Aorta (tissue), 5 donors: ENCODE measurements at places on chromosomes 3 and 15. TPM values are rescaled to one million over a fixed set of nuclear protein-coding genes. Genes with fewer than 3 reads are reported as not detected.

- H3K36me3 ChIP-seq: no peaks in the 10 kb centered on the region
- H3K27ac ChIP-seq: no peak overlapping the region
- no peaks in the 10 kb centered on the region for H3K27me3 ChIP-seq
- H3K4me3 ChIP-seq: no peak overlapping the region
- no peak for DNase-seq
Measured at GRCh38 chr3:136209921-136210320, 13.8 kb upstream of the MSL2 start.

DNA sequence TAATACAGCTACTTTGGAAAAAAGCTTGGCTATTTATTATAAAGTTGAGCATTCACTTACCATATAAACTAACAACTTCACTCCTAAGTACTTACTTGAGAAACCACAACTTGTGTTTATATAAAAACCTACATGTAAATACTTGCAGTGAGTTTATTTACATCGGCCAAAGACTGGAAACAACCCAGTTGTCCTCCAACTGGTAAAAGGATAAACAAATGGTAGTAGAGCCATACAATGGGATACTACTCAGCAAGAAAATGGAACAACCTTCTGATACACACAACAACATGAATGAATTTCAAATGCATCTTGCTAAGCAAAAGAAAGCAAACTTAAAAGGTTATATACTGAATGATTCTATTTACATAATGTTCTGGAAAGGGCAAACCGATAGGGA is 63.7 kb downstream of the SLC7A14 start:
- H3K36me3 ChIP-seq: no peaks in the 10 kb centered on the region
- H3K4me1 ChIP-seq: no peaks in the 10 kb centered on the region
- no peak overlapping the region for H3K27ac ChIP-seq
- H3K4me3 ChIP-seq: no peak overlapping the region

The SPRED1 gene
- 39.4 TPM for total RNA-seq

- no peak overlapping the region for H3K27ac ChIP-seq
- H3K27me3 ChIP-seq: no peaks in the 10 kb centered on the region
- no peaks in the 10 kb centered on the region for H3K36me3 ChIP-seq
- DNase-seq: peak; percentile 31
- H3K4me3 ChIP-seq: no peak overlapping the region
- no peaks in the 10 kb centered on the region for H3K4me1 ChIP-seq
Measured at GRCh38 chr15:89652131-89652530, 3.1 kb downstream of the KIF7 start.

The NR1I2 gene
- total RNA-seq: not detected

DNA sequence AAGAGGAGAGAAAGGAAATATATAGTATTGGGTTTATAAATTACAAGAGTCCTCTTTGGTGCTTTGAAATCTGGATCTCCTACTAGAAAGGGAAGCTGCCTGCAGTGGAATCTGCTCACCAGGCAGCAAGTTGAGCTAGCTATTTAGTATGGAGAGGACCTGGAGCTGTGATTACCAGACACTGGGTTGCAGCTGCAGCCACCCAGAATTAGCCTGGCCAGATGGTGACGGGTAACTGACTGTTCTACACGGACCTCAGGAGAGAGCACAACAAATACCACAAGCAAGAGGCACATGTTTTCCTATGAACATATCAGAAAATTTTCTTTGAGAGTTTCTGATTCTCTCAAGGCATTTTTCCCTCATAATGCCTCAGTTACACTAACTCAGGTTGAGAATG is 46.5 kb downstream of the SYNPR start:
- DNase-seq: no peak
- H3K27ac ChIP-seq: no peak overlapping the region
- H3K27me3 ChIP-seq: peaks cover 3% of the 10 kb centered on the region
- H3K4me1 ChIP-seq: no peaks in the 10 kb centered on the region

DNA sequence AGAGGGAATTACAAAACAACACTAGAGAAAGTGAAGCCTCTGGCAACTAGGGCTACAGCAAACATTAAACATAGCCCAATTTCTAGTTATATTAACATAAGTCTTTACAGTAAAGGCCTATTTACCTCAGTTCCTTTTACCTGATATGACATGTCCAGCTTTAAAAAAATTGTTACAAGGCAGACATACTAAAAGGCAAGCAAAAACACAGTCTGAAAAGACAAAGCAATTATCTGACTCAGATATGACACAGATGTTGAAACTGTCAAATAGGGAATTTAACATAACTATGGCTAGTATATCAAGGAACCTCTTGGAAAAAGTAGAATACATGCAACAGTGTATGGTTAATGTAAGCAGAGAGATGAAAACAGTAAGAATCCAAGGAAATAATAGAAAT is 238.6 kb downstream of the RAP2B start:
- no peak overlapping the region for H3K27ac ChIP-seq
- no peaks in the 10 kb centered on the region for H3K36me3 ChIP-seq
- no peak overlapping the region for H3K4me3 ChIP-seq
- DNase-seq: no peak
- no peaks in the 10 kb centered on the region for H3K27me3 ChIP-seq

DNA sequence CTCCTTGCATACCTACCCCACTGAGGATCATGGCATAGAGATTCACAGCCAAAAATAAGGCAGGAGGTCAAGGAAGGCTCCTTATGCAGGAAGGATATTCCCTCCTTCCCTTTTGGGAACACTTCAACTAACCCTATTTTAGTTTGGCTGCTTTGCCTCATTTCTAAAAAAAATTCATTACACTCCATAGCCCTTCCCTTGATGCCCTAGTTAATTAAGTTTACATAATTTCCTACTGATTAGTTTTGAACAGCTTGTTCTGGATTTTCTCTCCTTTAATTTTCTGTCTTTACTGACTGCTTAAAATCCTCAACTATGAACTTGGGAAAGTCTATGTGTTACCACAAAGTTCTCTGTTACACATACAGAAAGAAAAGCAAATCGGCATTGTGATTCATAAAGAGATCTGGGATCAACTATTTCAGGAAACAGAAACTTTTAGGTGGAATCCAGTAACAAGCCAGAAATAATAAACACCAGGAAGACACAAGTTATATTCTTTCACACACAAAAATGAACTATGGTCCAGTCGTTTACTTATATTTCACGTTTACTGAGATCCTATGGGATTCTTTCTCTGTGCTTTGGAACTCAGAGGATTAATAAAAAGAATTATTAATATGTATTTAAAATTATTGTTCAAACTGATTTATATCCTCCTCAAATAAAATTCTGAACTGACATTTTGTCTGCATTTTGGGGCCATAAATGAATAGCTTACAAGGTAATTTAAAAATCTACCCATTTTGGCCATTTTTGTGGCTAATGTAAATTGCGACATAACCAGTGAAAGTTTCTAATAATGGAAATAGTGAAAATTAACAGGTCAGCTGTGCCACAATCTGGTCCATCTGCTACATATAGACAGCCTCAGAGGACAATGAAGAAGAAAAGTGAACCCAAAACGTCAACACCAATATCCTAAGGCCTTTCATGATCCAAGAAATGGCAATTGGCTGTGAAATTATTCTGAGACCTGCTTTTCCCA is 113.8 kb downstream of the FRMD5 start:
- H3K27ac ChIP-seq: no peak overlapping the region
- H3K36me3 ChIP-seq: no peaks in the 10 kb centered on the region
- H3K4me1 ChIP-seq: no peaks in the 10 kb centered on the region

DNA sequence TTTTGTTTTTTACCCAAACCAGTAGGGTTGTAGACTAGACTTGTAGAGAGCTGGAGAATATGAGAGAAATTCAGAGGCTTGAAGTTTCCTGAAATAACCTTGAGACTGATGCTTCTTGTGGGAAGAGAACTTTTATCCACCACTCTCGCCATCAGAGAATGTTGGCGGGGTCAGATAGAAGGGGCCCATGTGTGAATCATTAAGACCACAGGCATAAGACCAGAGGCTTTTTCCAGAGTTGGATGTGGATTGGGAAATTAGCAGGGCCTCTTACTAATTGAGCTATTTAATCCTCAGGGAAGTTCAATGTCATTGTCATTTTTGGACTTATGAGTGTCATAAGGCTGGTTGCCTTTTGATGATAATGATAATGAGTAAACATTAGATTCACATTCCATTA is 246.9 kb upstream of the THRB start:
- no peak overlapping the region for H3K27ac ChIP-seq
- no peak for DNase-seq
- H3K4me1 ChIP-seq: no peaks in the 10 kb centered on the region
- no peak overlapping the region for H3K4me3 ChIP-seq
- H3K27me3 ChIP-seq: no peaks in the 10 kb centered on the region
- no peaks in the 10 kb centered on the region for H3K36me3 ChIP-seq

DNA sequence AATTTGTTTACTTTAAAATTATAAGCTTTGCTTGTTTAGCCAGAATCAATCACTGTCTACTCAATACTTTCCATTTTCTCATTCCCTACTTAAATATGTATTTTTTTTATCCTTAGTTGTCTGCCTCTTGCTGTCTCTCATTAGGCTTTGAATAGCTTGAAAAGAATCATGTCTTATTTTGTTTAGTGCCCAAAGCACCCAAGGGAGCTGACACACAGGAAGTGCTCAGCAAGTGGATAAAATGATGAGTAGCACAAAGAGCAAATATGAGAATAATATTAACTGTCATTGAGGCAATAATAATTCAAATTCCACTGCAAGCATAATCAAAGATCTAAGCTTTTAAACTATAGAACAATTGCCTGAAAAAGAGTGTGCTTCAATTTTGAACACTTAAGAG is 19.0 kb upstream of the IL1RAP start:
- no peaks in the 10 kb centered on the region for H3K4me1 ChIP-seq
- no peak for DNase-seq
- no peaks in the 10 kb centered on the region for H3K27me3 ChIP-seq
- H3K36me3 ChIP-seq: no peaks in the 10 kb centered on the region
- no peak overlapping the region for H3K27ac ChIP-seq

GRCh38 chr15:91517491-91518200 is 335.9 kb upstream of the SLCO3A1 start:
- H3K27me3 ChIP-seq: no peaks in the 10 kb centered on the region
- no peak overlapping the region for H3K27ac ChIP-seq
- no peaks in the 10 kb centered on the region for H3K4me1 ChIP-seq
- no peaks in the 10 kb centered on the region for H3K36me3 ChIP-seq
- no peak overlapping the region for H3K4me3 ChIP-seq

GRCh38 chr3:99929745-99930139 is 112.1 kb downstream of the CMSS1 start:
- H3K36me3 ChIP-seq: no peaks in the 10 kb centered on the region
- H3K27ac ChIP-seq: peak overlapping the region; percentile 98
- peak; percentile 56 for DNase-seq

The NEO1 gene
- 46.7 TPM for total RNA-seq

GRCh38 chr3:100334488-100335351 is at the start of gene NIT2:
NIT2 (plus strand) TSS chr3:100334757; CDS start chr3:100334792, 35 bp downstream.
- DNase-seq: peak; percentile 88
- H3K27me3 ChIP-seq: no peaks in the 10 kb centered on the region
- H3K4me3 ChIP-seq: peak within 1 kb of the TSS; percentile 61
- no peaks in the 10 kb centered on the region for H3K4me1 ChIP-seq

The GNAT1 gene
- total RNA-seq: not detected

DNA sequence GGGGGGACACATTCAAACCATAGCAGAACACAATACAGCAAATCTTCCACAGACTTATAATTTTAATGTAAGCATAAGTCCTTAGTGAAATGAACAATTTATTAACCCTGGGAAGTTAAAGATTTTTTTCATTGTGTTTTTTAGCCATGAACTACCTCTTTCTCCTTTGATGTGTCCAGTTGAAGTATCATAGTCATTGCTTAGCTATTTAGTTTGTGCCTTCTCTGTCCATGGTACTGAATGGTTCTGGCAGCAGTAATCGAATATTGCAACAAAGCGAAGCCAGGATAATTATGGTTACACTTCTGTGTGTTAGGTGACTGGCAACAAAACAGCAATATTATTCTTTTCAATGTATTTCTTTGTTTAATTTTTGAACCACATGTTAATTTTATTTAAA is 403.0 kb upstream of the ONECUT1 start:
- H3K36me3 ChIP-seq: no peaks in the 10 kb centered on the region
- no peak overlapping the region for H3K27ac ChIP-seq
- no peak overlapping the region for H3K4me3 ChIP-seq
- H3K4me1 ChIP-seq: no peaks in the 10 kb centered on the region

DNA sequence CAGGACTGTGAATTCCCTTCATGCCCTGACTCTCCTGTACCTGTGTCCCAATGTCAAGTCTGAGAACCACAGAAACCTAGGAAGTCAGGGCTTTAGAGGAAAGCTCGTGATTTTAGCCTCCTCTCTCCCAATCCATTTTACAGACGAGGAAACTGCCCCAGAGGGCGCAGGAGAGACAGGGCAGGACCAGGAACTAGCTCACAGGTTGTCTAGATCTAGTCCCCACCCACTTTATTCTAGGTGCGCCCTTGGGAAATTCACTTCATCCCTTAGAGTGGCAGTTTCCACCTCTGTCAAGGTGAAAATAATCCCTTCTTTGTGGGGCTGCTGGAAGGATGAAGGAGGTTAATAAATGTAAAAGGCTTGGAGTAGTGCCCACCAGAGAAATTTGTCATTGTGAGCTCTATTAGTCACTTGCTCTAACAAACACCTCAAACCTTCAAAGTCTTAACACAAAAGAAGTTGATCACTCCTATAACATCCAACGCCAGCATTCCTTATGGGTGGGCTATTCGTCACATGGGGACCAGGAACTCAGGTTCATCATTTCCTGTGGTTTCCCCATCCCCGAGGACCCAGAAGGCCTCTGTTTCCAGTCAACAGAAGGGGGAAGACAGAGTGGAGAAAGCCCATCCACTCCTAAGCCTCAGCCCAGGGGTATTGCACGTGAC is 282.3 kb downstream of the XXYLT1 start:
- H3K4me3 ChIP-seq: no peak overlapping the region
- no peaks in the 10 kb centered on the region for H3K27me3 ChIP-seq

DNA sequence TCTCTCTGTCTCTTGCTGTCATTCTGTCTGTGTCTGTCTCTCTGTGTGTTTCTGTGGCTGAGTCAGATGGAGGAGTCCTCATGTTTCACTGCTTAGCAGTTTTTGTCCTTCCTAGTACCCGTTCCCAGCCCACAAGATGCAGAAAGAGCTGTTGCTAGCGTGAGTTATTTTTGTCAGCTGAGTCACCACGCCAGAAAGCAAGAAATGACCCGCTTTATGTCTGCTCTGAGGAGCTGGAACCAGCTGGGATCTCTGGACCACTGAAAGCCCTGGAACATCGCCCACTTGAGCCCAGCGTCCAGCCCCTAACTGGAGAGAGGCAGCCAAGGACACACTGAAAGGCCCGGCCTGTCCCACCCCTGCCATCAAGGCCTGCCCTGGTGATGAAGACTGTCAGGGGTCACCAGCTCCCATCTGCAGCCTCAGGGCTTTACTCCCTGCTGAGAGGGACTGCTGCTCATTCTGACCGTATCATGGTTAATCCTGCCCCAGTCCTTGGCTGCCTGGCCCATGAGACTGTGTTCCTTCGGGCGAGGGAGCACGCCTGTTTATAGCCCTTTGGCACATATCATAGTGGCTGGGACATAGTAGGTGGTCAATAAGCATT is 101.7 kb upstream of the TPM1 start:
- H3K4me1 ChIP-seq: no peaks in the 10 kb centered on the region
- DNase-seq: peak; percentile 91
- peak overlapping the region; percentile 61 for H3K27ac ChIP-seq
- no peak overlapping the region for H3K4me3 ChIP-seq

GRCh38 chr3:46378426-46378942 is 7.7 kb downstream of the CCR5 start:
- H3K4me1 ChIP-seq: no peaks in the 10 kb centered on the region
- no peaks in the 10 kb centered on the region for H3K27me3 ChIP-seq
- peak; percentile 82 for DNase-seq
- H3K4me3 ChIP-seq: no peak overlapping the region
- H3K36me3 ChIP-seq: no peaks in the 10 kb centered on the region
- H3K27ac ChIP-seq: no peak overlapping the region
